Cardiac atrium fibroblast (primary cell): ENCODE measurements at places on chromosomes 2 and 18. TPM values are rescaled to one million over a fixed set of nuclear protein-coding genes. Genes with fewer than 3 reads are reported as not detected.

The NEU2 gene
- not detected in 2 replicates for total RNA-seq

The C1QL2 gene
- not detected in 2 replicates for total RNA-seq

The OTX1 gene
- not detected in 2 replicates for total RNA-seq

The LIMS3 gene
- total RNA-seq, result 0.65 and 2.3 TPM in 2 replicates

The LYPD6 gene
- total RNA-seq, result not detected in 2 replicates

The NFE2L2 gene
- total RNA-seq, result 87.2 and 141 TPM in 2 replicates

The EFHD1 gene
- total RNA-seq, result 0.18 and 2.1 TPM in 2 replicates

The ANTXR1 gene
- total RNA-seq, result 132 and 150 TPM in 2 replicates

The C1GALT1C1L gene
- total RNA-seq, result 0.72 TPM in 1 of 2 replicates, not detected in the other

The RIT2 gene
- not detected in 2 replicates for total RNA-seq

The GALNT13 gene
- total RNA-seq, result under 0.01 TPM in 2 replicates

The TUBB8B gene
- total RNA-seq, result not detected in 2 replicates

The HDAC4 gene
- 5.6 and 24.8 TPM in 2 replicates for total RNA-seq

The ARL6IP6 gene
- total RNA-seq, result 16.0 and 20.2 TPM in 2 replicates

The EVX2 gene
- total RNA-seq, result not detected in 2 replicates

The INSIG2 gene
- 13.7 and 15.7 TPM in 2 replicates for total RNA-seq
